ENCODE measurements at places on chromosomes 7 and 10.
A peak's percentile ranks its signal among the peaks of the same experiment; 100 is the strongest.

DNA sequence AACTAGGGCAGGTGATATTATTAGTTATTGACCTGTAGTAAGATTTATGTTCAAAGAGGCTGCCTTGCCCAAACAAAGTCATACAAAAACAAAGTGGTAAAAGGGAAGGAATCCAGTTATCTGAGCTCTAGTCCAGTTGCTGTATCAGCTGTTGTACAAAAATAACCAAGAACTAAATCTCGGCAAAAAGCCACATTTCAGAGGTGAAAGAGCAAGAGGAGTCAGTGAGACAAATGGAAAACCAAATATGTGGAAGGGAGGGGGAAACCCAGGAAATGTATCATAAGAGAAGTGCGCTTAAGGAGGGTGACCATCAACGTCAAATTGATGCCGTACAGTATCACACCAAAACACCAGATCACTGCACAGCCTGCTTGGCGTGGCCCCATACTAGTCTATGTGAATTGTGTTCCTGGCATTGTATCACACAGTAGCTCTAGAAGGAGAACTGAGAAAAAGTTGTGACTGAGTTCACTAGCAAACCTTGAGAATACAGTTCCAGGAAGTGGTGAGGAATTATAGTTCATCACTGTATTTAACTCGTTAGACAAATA, 6.4 kb downstream of the AGBL3 start:
- H3K27me3 ChIP-seq = no peaks in the 10 kb centered on the region
- H3K4me3 ChIP-seq = no peak overlapping the region
- DNase-seq = peak; percentile 31
- peak overlapping the region; percentile 65 for H3K27ac ChIP-seq

DNA sequence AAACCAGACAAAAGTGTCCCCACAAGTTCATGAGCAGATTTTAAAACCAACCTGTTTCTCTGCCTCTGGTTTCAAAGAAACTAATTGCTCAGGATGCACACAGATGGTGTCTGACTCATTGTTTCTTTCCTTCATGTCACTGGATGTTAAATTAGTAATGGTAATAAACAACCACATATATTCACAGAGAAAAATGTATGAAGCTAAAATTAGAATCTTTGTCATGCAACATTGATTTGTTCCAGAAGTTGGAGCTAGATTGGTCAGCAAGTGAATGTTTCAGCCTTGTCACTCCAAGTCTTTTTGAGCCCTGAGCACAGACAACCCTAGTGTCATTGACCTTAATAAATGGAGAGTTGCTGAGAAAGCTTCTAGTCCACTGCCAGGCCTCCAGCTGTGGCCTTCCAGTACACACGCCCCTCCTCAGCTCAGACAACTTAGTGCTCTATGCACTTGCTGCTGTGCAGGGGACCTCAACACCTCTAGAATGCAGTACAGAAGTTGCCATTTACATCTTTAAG, 175.9 kb downstream of the CCDC71L start:
- DNase-seq = no peak
- H3K4me3 ChIP-seq = no peak overlapping the region
- H3K4me1 ChIP-seq = peaks cover 12% of the 10 kb centered on the region
- H3K27me3 ChIP-seq = no peaks in the 10 kb centered on the region
- H3K27ac ChIP-seq = no peak overlapping the region
- no peaks in the 10 kb centered on the region for H3K36me3 ChIP-seq

DNA sequence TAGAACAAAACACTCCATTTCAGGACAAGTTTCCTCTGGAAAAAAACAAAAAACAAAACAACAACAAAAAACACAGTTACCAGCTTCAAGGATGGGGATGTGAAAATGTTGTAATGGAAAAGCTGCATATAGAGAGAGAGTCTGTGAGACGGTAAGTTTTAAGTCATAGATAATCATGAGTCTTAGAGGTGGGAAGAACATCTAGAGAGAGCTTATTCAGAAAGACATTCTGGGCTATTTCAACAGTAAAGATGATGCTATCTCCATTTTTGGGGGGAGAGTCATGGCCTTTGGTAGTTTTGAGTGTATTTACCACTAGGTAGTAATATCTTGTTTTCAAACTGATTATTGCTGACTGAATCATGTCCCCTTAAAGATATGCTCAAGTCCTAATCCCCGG, 23.3 kb upstream of the INPP5F start:
- no peak overlapping the region for H3K27ac ChIP-seq
- peaks cover 33% of the 10 kb centered on the region for H3K4me1 ChIP-seq
- H3K4me3 ChIP-seq = no peak overlapping the region
- DNase-seq = no peak

GRCh38 chr10:114478281-114478680, 74.0 kb upstream of the AFAP1L2 start:
- no peak overlapping the region for H3K27ac ChIP-seq
- H3K36me3 ChIP-seq = peaks cover 16% of the 10 kb centered on the region
- no peak for DNase-seq
- no peak overlapping the region for H3K4me3 ChIP-seq
- no peaks in the 10 kb centered on the region for H3K27me3 ChIP-seq
- peaks cover 4% of the 10 kb centered on the region for H3K4me1 ChIP-seq

DNA sequence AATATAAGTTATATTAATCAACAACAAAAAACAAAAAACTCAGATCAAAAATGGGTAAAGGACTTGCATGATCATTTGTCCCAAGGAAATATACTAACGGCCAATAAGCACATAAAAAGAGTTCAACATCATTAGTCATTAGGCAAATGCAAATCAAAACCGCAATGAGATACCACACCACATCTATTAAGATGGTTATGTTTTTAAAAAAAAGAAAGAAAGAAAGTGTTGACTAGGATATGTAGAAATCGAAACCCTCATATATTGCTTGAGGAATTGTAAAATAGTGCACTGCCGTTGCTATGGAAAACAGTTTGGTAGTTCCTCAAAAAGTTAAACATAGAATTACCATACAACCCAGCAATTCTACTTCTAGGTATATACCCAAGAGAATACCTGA, 39.4 kb upstream of the CTNNA3 start:
- DNase-seq = no peak
- no peaks in the 10 kb centered on the region for H3K4me1 ChIP-seq
- H3K36me3 ChIP-seq = no peaks in the 10 kb centered on the region
- no peak overlapping the region for H3K27ac ChIP-seq
- H3K4me3 ChIP-seq = no peak overlapping the region

GRCh38 chr10:3734111-3734510, 50.9 kb downstream of the KLF6 start:
- peaks cover 6% of the 10 kb centered on the region for H3K27me3 ChIP-seq
- H3K4me1 ChIP-seq = peaks cover 2% of the 10 kb centered on the region
- no peak overlapping the region for H3K4me3 ChIP-seq
- H3K27ac ChIP-seq = no peak overlapping the region

- peaks cover 3% of the 10 kb centered on the region for H3K4me1 ChIP-seq
- H3K27me3 ChIP-seq = peaks cover 4% of the 10 kb centered on the region
- H3K4me3 ChIP-seq = no peak overlapping the region
- H3K27ac ChIP-seq = no peak overlapping the region
- DNase-seq = no peak
Observed at GRCh38 chr7:77550586-77550985, 13.5 kb downstream of the PTPN12 start.

DNA sequence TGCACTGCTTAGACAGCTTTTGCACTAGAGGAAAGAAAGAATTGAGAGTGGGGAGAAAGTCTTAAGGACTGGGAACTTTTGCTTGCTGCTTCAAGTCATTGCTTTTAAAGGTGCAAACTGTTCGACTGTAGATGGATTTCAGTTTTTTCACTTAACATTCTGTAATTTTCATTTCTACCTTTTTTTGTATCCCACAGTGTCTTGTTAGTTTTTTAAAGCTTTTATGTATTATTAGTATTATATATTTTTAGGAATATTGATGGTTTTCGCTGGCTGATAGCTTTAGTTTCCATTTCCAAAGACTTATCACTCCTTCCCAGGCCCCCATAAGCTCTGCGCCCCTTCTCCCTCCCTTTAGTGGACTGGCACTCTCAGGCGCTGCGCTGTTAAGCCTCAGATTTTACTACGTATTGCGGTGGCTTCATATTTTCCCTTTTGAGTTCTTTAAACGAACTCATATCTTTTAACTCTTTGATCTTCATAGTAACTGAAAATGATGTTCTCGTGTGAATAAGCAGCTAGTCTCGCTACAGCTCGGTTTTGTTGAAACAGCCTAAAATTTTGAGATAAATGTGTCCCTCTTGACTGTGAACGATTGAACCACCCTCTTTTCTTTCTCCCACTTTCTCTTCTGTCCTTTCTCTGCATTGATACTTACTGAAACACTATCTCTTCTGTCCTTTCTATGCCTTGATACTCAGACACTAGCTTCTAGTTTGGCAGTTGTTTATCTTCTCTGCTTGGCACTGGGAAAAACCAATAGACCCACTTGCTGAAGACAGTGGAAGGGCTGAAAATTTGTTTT, 2.5 kb upstream of the ETV1 start:
- H3K27ac ChIP-seq = no peak overlapping the region
- H3K4me1 ChIP-seq = no peaks in the 10 kb centered on the region
- no peak overlapping the region for H3K4me3 ChIP-seq
- no peak for DNase-seq

- no peaks in the 10 kb centered on the region for H3K36me3 ChIP-seq
- no peak overlapping the region for H3K27ac ChIP-seq
- H3K27me3 ChIP-seq = peaks cover 17% of the 10 kb centered on the region
- H3K4me3 ChIP-seq = no peak overlapping the region
- DNase-seq = no peak
Observed at GRCh38 chr10:68121852-68122251, 12.6 kb downstream of the MYPN start.

- no peak overlapping the region for H3K27ac ChIP-seq
- H3K4me3 ChIP-seq = no peak overlapping the region
- peaks cover 9% of the 10 kb centered on the region for H3K27me3 ChIP-seq
- DNase-seq = no peak
Observed at GRCh38 chr7:37531225-37531624, 82.6 kb upstream of the ELMO1 start.

GRCh38 chr7:121520911-121521310, 124.8 kb upstream of the FAM3C start:
- no peak overlapping the region for H3K27ac ChIP-seq
- H3K4me3 ChIP-seq = no peak overlapping the region
- DNase-seq = no peak
- peaks cover 12% of the 10 kb centered on the region for H3K4me1 ChIP-seq

GRCh38 chr10:96978621-96979154, 146.6 kb downstream of the LCOR start:
- H3K36me3 ChIP-seq = peaks cover 17% of the 10 kb centered on the region
- no peaks in the 10 kb centered on the region for H3K27me3 ChIP-seq
- H3K4me3 ChIP-seq = no peak overlapping the region
- peaks cover 14% of the 10 kb centered on the region for H3K4me1 ChIP-seq

- DNase-seq = no peak
- peaks cover 39% of the 10 kb centered on the region for H3K36me3 ChIP-seq
- H3K4me3 ChIP-seq = peak overlapping the region; percentile 6
- H3K27me3 ChIP-seq = no peaks in the 10 kb centered on the region
- peak overlapping the region; percentile 84 for H3K27ac ChIP-seq
Observed at GRCh38 chr10:3980660-3981059, 195.7 kb upstream of the KLF6 start.

DNA sequence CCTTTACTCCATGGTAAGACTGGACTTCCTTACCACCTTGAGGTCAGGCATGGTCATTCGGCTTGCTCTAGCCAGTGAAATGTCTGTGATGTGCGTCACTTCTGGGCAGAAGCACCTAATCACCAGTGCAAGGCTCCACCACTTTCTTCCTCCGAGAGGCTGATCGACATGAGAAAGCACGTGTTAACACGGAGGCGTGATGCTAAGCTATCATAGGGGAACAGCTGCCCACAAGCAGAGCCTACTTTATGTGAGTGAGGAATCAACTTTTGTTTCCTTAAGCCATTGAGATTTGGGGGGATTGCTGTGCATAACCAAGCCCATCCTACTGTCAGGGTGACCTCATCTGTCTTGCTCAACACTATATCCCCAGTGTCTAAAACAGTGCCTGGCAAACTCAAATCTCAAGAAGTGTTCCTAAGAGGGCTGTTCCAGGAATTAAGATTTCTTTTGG, 23.1 kb upstream of the SAR1A start:
- no peak for DNase-seq
- peaks cover 27% of the 10 kb centered on the region for H3K4me1 ChIP-seq
- H3K27me3 ChIP-seq = no peaks in the 10 kb centered on the region
- peaks cover 20% of the 10 kb centered on the region for H3K36me3 ChIP-seq
- H3K4me3 ChIP-seq = no peak overlapping the region
- no peak overlapping the region for H3K27ac ChIP-seq

DNA sequence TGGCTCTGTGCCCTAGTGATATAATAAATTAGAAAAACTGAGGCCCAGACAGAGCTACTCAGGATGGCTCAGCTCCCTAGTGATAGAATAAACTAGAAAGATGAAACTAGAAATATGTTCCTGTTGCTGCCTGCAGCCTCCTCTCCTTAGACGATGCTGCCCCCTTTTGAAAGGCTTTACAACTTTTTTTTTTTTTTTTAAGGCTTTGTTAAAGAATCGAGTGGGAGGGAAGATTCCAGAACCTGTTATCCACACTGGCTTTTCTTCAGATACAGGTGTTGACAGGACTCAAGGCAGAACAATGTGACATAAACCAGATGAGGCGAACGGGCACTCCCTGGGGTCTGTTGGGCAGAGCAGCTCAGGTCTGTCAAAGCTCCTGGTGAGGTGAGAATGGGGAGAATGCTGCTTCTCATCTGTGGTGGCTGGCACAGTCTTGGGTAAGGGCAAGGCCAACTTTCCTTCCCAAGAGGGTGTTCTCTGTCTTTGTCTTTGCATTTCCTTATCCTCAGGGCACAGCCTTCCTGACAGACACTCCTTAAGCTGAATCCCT, 175.1 kb downstream of the COBL start:
- H3K27ac ChIP-seq = no peak overlapping the region
- DNase-seq = no peak
- H3K36me3 ChIP-seq = no peaks in the 10 kb centered on the region
- H3K27me3 ChIP-seq = peaks cover 5% of the 10 kb centered on the region
- peaks cover 13% of the 10 kb centered on the region for H3K4me1 ChIP-seq

GRCh38 chr7:94311515-94311914, 83.2 kb upstream of the COL1A2 start:
- H3K4me3 ChIP-seq = no peak overlapping the region
- no peak for DNase-seq
- no peaks in the 10 kb centered on the region for H3K27me3 ChIP-seq
- H3K27ac ChIP-seq = no peak overlapping the region
- H3K36me3 ChIP-seq = no peaks in the 10 kb centered on the region

DNA sequence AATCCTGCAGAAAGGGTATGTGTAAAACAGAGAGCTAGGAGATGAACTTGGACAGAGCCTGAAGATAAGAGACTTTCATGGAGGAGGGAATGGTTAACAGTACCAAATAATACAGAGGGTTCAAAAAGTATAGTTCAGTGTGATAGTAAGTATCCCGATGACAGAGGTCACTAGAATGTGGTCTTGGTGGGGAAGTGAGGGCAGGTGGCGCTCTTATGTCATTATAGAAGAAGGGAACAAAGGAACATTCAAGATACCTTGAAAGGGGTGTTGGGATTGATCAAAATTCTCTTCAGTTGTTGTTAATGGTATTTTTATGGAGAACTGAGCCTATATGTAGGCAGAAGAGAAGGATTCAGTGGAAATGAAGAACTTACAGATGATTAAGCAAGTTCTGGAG, 312.5 kb downstream of the SUGCT start:
- no peak overlapping the region for H3K4me3 ChIP-seq
- no peak overlapping the region for H3K27ac ChIP-seq
- H3K4me1 ChIP-seq = no peaks in the 10 kb centered on the region
- no peak for DNase-seq
- peaks cover 5% of the 10 kb centered on the region for H3K27me3 ChIP-seq
- no peaks in the 10 kb centered on the region for H3K36me3 ChIP-seq
